HFFc6 (cell line): ENCODE measurements at places on chromosomes 11 and 22.

GRCh38 chr22:26587991-26588613 lies 1.8 kb downstream of the TPST2 start:
- peak; percentile 38 for DNase-seq

- DNase-seq: peak; percentile 57
These were observed 24.7 kb downstream of the ALG9 start for GRCh38 chr11:111846636-111847035.

GRCh38 chr22:19988965-19989724 lies 27.5 kb downstream of the ARVCF start:
- no peak for DNase-seq

DNA sequence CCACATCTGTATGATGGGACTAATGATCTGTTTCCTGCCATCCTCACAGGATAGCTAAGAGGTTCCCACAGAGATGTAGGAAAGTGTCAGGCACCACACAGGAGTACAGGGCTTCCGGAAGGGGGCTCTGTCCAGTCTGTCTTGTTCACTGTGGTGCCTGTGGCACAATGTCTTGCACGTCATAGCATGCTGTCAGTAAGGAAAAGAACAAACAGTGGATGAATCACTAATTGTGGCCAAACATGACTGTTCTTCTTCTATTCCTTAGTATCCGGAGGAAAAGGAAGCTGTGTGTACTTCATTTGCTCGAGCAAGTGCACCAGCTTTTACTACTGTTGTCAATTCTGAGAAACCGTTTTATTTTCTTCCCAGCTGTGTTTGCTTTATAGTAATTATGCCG lies 73.4 kb upstream of the YWHAH start:
- DNase-seq: peak; percentile 84

DNA sequence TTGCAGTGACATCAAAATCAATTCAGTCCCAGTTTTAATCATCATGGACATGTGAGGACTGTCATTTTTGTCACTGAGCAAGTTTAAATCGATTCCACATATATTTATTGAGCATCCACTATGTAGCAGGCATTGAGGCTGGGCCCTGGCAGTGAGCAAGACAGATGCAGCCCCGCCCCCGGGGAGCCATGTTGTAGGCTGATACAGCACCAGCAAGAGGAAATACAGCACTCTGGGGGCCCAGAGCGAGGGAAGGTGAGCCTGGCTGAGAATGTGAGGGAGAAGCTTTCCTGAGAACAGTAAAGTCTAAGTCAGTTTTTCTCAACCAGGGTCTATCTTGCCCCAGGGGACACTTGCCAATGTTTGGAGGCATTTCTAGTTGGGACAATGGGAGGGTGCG lies 108.6 kb upstream of the ASPHD2 start:
- no peak for DNase-seq

DNA sequence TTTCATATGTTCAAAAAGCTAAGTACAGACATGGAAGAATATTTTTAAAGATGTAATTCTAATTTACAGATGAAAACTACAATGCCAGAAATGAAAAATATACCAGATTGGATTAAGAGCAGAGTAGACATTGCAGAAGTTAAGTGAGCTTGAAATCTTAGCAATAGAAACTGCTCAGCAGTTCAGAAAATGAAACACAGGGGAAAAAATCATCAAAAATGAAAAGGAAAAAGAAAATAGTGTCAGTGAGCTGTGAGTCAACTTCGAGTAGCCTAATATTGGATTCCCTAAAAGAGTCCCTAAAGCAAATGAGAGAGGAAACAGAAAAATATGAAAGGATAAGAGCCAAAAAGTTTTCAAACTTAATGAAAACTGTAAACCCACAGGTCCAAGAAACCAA lies 25.8 kb upstream of the IL10RA start:
- DNase-seq: no peak
